H1 (cell line): ENCODE measurements at places on chromosomes 5 and 9.

GRCh38 chr5:160173-160510 lies 31.2 kb upstream of the LRRC14B start:
- H3K4me1 ChIP-seq: no peaks in the 10 kb centered on the region
- no peaks in the 10 kb centered on the region for H3K27me3 ChIP-seq
- DNase-seq: no peak
- no peak overlapping the region for H3K27ac ChIP-seq

DNA sequence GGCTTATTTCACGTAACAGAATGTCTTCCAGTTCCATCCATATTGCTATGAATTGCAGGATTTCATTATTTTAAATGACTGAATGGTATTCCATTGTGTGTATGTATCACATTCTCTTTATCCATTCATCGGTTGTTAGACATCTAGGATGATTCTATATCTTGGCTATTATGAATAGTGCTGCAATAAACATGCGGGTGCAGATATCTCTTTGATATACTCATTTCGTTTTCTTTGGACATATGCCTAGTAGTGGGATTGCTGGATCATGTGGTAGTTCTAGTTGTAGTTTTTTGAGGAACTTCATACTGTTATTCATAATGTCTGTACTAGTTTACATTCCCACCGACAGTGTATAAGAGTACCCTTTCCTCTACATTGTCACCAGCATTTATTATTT lies 460.5 kb downstream of the MAN2A1 start:
- no peaks in the 10 kb centered on the region for H3K27me3 ChIP-seq
- no peaks in the 10 kb centered on the region for H3K4me1 ChIP-seq
- H3K4me3 ChIP-seq: no peak overlapping the region

DNA sequence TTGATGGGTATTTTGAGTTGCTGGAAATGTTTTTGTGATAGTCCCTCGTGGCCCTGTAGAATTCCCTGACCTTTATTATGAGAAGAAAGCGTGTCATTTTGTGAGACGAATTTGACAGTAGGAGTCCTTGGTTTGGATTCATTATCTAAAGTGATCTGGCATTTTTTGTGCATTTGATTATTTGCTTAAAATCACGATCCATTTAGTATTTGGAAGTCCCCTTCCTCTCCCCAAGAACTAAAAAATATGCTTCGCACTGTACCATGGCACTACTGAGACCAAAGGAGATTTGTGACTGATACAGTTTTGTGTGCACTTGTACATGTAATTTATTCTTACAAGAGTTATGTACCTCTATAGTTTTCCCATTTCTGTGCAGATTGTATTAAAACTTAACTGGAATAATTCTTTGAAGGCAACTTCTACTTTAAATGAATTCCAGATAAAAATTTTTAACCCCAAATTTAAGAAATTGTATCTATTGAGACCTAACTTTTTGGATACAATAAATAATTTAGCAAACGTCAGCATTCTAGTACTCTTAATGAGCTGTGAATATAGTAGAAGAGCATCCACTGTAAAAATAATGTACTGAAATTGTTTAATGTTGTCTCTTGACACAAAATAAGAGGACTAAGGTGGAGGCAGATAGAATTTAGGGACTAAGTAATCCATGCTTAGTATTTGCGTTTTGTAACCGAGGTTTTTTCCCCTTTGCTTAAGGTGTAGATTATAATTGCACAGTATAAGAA lies 2.1 kb downstream of the MAP3K1 start:
- no peak overlapping the region for H3K27ac ChIP-seq
- no peaks in the 10 kb centered on the region for H3K4me1 ChIP-seq
- no peaks in the 10 kb centered on the region for H3K36me3 ChIP-seq
- H3K4me3 ChIP-seq: peak overlapping the region; percentile 64; the same call in 1 of the 2 replicates
- DNase-seq: no peak
- no peaks in the 10 kb centered on the region for H3K27me3 ChIP-seq

DNA sequence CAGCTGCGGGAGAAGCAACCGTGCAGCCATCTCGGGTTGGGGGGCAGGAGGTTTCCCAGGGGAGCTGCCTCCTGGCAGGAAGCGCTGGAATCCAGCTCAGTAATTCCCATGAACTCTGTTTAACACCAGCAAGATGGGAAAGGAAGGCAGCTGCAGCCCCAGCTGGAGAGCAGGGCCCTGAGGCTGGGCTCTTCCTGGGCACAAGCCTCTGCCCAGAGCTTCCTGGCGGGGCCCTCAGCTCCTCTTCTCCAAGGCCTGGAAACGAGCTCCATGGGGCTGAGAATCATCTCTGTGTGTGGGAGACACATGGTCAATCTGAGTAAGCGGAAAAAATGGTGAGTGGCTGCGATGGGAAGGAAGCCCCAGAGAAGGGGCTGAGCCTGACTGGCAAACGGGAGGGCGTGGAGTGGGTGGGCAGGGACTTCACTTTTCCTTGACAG lies 6.3 kb downstream of the MRPL36 start:
- peaks cover 16% of the 10 kb centered on the region for H3K36me3 ChIP-seq
- DNase-seq: no peak
- H3K4me1 ChIP-seq: peaks cover 9% of the 10 kb centered on the region
- no peaks in the 10 kb centered on the region for H3K27me3 ChIP-seq
- no peak overlapping the region for H3K4me3 ChIP-seq
- H3K27ac ChIP-seq: no peak overlapping the region

- H3K4me1 ChIP-seq: no peaks in the 10 kb centered on the region
- H3K36me3 ChIP-seq: no peaks in the 10 kb centered on the region
- H3K27me3 ChIP-seq: no peaks in the 10 kb centered on the region
These were observed 319.9 kb downstream of the SPOCK1 start for GRCh38 chr5:137179203-137179602.

DNA sequence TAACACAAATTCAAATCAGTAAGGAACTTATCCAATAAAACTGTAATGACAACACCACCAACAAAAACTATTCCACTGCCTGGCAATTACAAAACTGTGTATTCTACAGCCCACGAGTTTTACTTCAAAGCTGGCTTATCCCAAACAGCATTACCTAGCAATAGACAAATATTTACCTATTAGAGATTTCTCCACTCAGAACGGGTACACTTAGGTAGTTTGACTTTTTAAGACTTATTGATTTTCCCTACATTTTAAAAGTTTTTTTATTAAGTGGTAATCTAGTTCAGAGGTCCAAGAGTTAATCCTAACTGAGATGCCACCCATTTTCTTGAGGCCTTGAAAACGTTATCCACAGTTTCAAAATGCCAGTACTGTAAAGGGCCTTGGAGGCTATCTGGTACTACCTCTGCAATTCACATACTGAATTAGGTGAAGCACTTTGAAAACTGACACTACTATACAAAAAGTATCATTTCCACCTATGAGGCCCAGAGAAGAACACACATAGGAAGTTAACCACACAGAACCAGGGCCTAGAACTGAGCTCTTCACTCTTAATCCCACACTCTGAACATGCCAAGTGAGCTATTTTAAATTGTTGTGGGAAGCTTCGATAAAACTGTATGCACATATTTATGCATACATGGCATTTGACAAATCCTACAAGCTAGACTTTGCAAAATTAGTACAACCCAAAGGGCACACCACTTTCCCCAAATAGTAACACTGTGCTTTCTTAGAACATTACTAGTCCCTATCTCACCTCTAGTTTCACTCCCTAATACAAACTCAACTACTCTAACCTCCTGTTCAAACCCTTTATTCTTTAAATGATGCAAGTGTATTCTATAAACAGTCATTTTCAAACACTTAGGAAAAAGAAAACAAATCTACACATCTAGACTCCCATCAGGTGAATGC lies 2.1 kb downstream of the NADK2 start:
- no peak for DNase-seq
- no peaks in the 10 kb centered on the region for H3K36me3 ChIP-seq
- H3K4me3 ChIP-seq: no peak overlapping the region
- H3K27ac ChIP-seq: no peak overlapping the region

DNA sequence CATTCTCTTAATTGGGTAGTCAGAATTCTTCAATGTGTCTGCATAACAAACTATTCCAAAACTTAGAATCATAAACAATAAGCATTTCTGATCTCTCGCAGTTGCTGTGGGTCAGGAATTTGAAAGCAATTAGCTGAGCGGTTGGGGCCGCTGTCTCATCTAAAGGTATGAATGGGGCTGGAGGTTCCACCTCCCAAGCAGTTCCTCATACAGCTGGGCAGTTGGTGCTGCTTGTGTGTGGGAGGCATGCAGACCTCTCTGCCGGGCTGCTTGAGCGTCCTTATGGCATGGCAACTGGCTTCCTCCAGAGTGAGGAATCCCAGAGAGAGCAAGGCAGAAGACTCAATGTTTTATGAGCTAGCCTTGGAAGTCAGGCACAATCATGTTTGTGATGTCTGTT lies 30.2 kb upstream of the SEMA4D start:
- no peak overlapping the region for H3K27ac ChIP-seq
- DNase-seq: no peak
- H3K4me1 ChIP-seq: no peaks in the 10 kb centered on the region
- H3K4me3 ChIP-seq: no peak overlapping the region
- no peaks in the 10 kb centered on the region for H3K27me3 ChIP-seq

DNA sequence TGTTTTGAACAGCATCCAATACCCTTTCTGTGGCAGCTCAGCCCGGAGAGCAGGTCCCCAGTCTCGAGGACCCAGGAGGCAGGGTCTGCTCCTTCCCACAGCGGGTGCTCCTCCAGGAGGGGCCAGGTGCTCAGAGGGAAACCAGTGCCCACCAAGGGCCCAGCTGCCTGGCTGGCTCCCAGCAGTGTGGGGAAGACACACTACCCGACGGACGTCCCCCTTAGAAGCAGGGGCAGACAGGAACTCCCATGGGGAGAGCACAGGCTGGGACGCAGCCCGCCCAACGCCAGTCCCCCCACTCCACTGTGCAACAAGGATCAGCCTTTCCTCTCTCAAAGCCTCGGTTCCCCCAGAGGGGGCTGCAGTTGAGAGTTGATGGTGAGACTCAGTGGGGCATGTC lies 57.6 kb downstream of the ADAMTS2 start:
- no peaks in the 10 kb centered on the region for H3K4me1 ChIP-seq
- no peak for DNase-seq
- no peaks in the 10 kb centered on the region for H3K36me3 ChIP-seq
- no peak overlapping the region for H3K27ac ChIP-seq

DNA sequence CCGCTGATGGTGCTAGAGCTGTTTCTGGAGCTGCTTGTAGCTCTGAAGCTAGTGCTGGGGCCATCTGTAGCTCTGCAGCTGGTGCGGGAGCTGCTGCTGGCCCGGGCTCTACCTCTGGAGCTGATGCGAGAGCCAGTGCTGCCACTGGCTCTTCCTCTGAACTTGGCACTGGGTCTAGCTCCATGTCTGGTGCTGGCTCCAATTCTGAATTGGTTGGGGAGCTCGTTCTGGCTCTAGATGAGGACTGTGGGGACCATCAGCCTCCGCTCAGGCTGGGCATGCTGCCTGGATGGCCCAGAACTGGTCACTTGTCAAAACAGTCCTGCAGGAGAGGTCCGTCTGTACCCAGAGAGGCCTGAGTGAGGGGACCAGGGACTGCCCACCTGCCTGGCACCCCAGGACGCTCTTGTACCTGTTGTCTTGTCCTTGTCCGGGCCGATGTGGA lies 21.5 kb downstream of the OBP2B start:
- peaks cover 5% of the 10 kb centered on the region; the same call in 1 of the 2 replicates for H3K27me3 ChIP-seq
- H3K4me1 ChIP-seq: no peaks in the 10 kb centered on the region
- H3K36me3 ChIP-seq: no peaks in the 10 kb centered on the region
- no peak overlapping the region for H3K4me3 ChIP-seq

- no peaks in the 10 kb centered on the region for H3K36me3 ChIP-seq
- no peak overlapping the region for H3K27ac ChIP-seq
- no peak overlapping the region for H3K4me3 ChIP-seq
- no peaks in the 10 kb centered on the region for H3K4me1 ChIP-seq
These were observed 343.7 kb downstream of the ENC1 start for GRCh38 chr5:74296685-74297408.

DNA sequence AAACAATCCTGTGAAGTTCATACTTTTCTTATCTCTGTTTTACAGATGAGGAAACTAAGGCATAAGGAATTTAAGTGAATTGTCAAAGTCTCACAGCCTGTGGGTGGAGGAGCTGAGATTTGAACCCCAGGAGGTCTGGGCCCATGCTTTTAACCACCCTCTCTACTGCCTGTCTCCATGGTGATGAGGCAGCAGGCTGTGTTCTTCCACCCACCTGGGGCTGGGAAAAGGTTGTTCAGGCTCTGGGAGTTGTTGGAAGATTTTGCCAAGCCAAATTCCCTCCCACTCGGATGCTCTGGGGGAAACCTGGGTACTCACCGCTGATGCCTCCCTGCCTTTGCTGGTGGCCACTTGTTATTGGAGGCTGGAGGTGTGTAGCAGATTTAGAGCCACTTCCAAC lies 18.3 kb upstream of the SYNPO start:
- H3K36me3 ChIP-seq: no peaks in the 10 kb centered on the region
- peaks cover 3% of the 10 kb centered on the region for H3K4me1 ChIP-seq
- DNase-seq: no peak
- H3K27me3 ChIP-seq: no peaks in the 10 kb centered on the region
- no peak overlapping the region for H3K27ac ChIP-seq
